ENCODE measurements at places on chromosomes 3 and 15.

- no peak for DNase-seq
Observed at GRCh38 chr15:78420220-78420619, 17.8 kb upstream of the IREB2 start.

DNA sequence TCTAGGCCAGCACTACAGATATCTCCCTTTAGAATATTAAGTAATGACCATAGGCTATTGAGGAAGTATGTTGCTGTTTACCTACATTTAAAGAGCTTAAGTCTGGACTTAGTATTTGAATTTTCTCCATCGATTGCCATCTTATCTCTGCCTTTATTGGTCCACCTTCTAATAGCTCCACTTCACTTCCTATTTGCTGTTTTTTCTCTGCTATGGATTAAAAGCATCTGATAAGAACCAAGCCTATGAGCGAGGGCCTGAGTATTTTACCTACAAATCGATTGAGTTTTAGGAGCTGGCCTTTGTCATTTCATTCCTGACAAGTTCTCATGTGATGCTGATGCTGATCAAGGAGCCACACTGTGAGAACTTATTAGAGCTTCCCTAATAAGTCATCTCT is 52.6 kb upstream of the AKAP13 start:
- no peak for DNase-seq

- DNase-seq: no peak
Observed at GRCh38 chr3:142973217-142974009, 9.9 kb upstream of the PAQR9 start.

DNA sequence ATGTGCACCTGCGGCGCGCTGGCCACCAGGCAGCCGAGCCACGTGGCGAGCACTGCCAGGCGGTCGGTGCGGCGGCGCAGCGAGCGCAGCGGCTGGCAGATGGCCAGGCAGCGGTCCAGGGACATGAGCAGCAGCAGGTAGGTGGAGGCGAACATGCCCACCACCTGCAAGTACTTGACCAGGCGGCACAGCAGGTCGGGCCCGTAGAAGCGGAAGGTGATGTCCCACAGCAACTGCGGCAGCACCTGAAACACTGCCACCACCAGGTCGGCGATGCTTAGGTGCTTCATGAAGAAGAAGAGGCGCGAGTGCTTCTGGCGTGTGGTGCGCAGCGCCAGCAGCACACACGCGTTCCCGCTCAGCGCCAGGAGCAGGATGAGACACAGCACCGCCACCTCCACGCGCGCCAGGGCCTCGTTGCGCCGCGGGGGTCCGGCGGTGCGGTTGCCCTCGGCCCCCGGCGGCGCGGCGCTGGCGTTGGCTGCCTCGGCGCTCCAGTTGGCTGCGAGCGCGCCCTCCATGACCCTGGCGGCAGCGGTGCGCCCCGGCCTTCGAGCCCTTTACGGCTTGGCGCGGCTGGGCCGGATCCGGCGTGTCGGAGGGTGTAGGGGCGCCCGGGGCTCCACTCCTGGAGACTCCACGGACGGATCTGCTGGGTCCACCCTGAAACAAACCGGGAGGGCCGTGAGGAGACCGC is 1.6 kb downstream of the OXTR start:
- no peak for DNase-seq

- DNase-seq: no peak
Observed at GRCh38 chr3:190436331-190436730, 13.4 kb downstream of the TMEM207 start.

DNA sequence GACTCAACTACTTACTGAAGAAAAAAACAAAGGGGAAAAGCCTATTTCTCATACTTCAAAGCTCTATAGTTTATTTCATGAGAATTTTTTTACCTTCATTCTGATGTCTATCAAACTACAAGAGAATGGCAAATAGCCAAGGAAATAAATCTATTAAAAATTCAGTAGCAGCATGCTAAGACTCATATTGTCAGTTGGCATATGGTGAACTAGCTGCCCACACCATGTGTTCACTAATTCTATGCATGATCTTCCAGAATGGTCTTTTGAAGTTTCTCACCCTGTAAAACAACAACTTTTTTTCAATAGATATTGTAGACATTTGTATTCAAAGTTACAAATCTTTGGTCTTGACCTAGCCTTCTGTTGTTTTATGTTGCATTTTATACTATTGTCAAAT is 386.2 kb downstream of the RSL24D1 start:
- no peak for DNase-seq

Data from NCI-H226 (cell line).